ENCODE measurements at places on chromosomes 12 and 14.

GRCh38 chr14:42013559-42013958 is 406.9 kb downstream of the LRFN5 start:
- no peak for DNase-seq

DNA sequence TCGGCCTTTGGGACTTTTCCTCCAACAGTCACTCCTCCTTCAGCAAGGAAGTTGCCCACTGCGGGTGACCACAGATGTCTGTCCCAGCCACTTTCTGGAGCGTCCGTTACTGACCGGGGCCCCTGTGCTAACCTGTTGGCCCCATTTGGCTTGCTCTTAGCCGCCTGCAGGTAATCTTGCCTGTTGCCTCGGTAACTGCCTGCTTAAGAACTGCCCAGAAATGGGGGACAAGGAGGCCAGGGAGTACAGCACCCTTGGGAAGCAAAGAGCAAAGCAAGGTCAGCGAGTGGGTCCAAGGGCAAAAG is 338.8 kb upstream of the SFSWAP start:
- no peak for DNase-seq

DNA sequence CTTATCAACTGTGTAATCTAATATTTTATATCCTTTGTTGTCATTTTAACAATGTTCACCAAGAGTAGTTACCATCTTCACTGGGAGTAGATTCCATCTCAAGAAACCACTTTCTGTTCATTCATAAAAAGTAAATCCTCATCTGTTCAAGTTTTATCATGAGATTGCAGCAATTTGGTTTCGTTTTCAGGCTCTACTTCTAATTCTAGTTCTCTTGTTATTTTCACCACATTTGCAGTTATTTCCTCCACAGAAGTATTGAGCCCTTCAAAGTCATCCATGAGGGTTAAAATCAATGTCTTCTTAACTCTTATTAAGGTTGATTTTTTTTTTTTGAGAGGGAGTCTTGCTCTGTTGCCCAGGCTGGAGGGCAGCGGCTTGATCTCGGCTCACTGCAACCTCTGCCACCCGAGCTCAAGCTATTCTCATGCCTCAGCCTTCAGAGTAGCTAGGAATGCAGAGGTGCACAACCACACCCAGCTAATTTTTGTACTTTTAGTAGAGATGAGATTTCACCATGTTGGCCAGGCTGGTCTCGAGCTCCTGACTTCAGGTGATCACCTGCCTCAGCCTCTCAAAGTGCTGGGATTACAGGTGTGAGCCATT is 276.6 kb downstream of the ACSS3 start:
- no peak for DNase-seq

DNA sequence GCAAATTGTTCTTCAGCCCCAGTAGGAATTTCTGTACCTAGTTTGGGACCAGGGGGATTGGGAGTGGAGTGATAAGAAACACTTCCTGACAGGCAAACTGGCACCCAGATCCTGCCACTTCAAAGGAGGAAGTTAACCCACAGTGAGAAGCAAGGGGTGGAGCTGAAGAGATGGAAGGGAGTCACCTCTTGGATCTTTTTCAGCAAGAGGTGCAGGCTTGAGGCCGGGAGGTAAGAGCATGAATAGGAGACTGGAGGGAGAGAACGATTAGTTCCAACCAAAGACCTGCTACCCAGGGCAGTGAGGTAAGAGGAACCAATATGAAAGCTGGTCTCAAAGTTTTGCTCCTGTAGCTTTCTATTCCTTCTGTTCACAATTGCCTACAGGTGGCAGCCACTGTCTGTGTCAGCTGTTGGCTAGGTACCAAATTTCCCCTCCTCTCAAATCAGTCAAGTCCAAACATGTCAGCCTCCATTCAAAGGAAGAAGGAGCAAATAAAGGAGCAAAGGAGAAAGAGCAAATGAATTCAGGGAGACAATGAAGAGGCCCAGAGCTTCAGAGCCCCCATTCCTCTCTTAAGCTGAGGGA is 14.9 kb upstream of the TAC3 start:
- DNase-seq = no peak

DNA sequence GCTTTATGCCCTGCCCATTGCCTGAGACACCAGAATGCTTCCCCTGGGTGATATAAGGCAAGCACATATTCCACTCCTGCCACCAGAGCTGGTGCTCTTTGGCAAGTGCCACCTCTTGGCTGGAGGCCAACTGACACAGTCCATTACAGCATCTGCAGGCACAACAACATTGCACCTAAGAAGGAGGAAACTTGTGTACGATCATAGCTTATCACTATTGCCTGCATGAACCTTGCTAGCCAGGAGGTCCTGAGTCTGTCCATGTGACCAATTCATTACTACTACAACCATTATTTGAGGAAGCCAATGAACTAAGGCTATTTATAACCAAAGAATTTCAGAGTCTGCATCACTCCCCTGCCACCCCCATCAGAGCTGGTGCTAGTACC is 119.8 kb upstream of the SCAF11 start:
- no peak for DNase-seq

DNA sequence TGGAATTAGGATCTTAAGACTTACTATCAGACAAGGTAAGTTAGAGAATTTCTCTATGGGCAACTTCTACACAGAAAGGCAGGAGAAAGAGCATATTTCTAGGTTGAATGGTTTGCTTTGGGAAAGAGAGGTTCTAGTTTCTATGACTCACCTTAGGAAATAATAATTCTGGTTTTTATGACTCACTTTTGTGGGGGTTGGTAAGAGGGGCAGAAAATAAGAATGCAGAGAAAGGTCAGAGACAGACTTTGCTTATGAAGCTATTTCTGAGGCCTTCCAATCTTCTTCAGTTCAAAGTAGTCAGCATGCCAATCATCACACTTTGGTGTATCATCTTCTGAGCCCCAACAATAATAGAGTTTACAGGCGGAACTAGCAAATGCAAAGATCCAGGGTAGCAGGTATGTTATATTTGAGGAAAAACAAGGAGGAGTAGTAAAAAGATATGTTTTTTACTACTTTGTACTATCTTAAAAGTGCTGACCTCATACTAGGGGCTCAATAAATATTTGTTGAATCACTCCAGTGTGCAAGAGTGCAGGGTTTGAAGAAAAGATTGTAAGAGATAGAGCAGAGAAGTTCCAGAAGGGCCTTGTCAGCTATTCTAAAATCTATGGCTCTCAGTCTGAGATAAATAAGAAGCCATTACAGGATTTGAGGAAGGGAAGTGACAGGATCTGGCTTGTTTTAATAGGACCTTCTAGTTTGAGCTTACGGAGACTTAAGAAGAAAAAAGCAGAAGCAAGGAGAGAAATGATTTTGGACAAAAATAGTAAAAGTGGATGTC is 56.7 kb upstream of the LRFN5 start:
- no peak for DNase-seq

- no peak for DNase-seq
These were observed 42.4 kb downstream of the GLRX5 start for GRCh38 chr14:95577067-95577800.

DNA sequence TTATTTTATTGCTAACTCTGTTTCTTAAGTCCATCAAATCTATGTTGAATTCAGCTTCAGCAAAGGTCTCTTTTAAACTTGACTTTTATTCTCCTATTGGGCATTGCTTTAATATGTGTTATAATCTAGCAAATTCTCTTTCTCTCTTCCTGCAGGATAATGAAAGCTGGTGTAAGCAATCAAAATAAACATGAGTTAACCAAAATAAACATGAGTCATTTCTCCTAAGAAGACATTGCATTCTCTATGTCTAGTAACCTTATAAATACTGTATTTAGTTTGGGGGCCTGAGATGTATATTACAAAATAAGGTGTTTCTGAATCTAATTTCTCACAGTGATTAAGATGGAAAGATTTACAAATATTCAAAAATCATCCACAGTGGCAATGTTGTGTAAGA is 739.1 kb upstream of the ATXN7L3B start:
- DNase-seq = no peak

- no peak for DNase-seq
These were observed 42.7 kb downstream of the ALX1 start for GRCh38 chr12:85322715-85323114.

GRCh38 chr14:82398256-82398655 is 864.6 kb upstream of the SEL1L start:
- no peak for DNase-seq

DNA sequence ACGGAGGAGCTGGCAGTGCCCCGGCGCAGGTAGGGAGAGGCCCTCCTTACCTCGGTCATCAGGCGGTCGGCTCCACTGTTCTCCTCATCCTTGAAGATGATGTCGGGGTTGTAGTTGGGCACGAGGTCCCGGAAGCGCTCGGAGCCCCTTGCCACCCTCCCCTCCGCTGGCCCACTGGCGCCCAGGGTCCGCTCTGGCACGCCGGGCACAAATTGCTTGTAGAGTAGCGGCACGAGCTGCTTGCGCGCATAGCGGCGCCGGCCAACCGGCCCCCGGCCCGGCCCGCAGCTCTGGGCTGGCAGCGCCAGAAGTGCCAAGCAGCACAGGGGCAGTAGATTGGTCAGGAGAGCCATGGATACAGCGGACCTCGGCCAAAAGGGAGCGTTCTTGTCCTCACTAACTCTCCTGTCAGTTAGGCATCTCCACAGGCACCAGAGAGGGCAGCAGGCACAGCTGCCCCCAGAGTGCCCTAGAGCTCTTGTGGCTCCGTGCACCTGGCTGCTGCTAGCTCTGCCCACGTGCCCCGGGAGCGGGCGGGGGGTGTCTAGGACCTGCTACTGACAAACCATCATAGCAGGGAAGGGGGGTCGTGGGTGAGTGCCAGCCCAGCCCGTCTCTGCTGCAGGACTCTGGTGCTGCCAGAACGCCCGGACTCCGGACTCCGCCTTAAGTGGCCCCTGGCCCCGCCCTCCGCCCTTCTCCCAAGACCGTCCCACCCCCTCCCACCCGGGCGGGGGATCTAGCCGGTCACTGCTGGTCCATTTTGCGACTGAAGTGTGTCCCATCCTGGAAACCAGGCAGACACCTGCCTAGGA is at the start of gene DHH:
TSS of gene DHH (minus strand) at position 642 of the 815 bp plus-strand sequence. CDS start at position 353, 289 bp downstream.
- no peak for DNase-seq

DNA sequence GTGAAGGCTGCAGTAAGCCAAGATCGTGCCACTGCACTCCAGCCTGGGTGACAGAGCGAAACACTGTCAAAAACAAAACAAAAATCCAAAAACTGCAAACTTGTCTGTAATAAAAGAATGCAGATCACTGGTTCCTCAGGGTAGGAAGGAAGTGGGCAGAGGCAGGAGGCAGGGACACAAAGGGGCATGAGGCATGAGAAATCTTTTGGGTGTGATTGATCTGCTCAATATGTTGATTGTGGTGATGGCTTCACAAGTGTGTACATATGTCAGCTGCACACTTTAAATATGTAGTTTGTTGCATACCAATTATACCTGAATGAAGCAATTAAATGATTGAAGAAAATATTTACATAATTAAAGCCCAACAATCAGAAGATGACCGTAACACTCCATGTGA is 117.6 kb downstream of the CMAS start:
- DNase-seq = no peak

- DNase-seq = peak; percentile 33
These were observed at the start of gene OAS2 for GRCh38 chr12:112978163-112979040. OAS2 (plus strand) TSS chr12:112978519; CDS start chr12:112978609, 90 bp downstream.

- DNase-seq = no peak
These were observed 22.3 kb upstream of the EPS8 start for GRCh38 chr12:15811214-15812127.

DNA sequence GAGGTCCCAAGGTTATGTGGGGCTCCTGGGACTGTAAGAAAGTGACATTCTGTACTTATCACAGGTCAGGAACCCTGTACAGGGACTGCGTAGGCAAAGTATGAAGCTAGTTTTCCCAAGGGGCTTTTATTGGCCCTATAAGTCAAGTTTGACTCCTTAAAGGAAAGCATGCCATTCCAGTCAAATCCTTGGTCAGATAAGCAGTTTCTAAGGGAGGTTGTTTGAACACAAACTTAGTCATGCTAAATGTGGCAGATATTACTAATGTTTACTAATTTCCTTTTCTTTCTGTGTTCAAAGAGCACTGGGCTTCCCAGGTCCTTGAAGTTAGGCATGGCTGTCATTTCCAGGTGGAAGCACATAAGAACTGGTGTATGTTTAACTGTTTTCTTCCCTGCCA is 472.4 kb downstream of the ATP23 start:
- peak; percentile 49 for DNase-seq

DNA sequence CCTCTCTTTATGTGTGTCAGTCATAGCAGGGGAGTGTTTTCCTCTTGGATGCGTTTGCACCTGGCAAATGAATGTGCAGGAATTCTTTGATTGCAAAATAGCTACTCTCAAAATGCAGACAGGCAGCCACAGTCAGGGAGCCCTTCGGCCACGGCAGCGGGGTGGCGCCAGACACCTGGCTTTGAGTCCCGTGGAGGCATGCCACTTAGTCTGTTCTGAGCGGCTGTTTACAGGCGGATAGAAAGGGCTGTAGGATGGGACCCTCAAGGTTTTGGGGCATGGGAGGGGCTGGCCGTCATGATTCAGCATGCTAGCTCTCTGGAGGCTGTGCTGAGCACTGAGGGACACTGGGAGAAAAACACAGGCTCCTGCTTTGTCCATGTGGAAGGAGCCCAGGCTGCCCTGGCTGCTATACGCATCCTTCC is 117.1 kb downstream of the SLC25A47 start:
- DNase-seq = no peak

DNA sequence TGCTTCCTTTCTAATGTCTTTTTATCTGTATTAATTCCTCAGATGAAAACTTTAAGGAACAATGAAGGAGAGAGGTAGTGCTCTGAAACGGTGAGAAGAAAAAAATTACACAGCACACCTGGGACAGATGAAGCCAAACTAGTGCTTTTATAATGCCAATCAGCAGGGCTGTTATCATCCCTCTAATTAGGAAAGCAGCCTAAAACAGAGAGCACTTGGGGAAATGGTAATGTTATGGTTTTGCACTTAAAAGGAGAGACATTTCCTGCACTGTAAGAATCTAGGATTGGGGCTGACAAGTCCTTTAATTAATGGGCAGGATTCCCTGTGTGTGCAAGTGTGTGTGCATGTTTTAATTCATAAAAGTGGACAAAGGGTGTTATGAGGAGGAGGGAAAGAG is 4.8 kb upstream of the LMO3 start:
- no peak for DNase-seq

DNA sequence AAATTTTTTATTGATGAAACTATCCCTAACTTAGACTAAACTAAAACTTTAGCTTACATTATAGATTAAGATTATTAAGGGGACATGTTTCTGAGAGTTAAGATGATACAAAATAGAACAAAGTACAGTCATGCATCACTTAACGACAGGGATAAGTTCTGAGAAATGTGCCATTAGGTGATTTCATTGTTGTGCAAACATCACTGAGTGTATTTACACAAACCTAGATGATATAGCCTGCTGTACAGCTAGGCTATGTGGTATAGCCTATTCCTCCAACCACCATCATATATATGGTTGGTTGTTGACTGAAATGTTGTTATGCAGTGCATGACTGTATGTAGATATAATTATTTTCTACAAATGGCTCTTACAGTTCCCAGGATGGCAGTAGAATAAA is 46.5 kb downstream of the ATP6V1D start:
- no peak for DNase-seq

DNA sequence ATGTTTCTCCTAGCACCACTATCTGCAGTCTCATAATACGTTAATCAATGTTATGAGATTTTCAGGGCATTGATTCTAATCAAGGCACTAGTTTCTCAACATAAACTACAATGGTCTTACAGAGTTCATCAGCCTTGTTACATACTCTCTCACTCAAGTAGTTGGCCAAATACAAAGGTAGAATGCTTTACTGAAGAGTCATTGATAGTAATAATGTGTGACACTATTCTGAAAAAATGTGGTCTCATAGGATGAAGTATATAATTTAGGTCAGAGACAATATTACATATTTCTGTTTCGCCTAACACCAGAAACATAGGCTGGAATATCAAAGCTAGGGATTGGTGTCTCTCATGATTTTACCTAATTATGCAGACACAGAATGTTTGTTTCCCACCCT is 35.2 kb upstream of the MDGA2 start:
- no peak for DNase-seq

Data from pulmonary artery endothelial cell (primary cell).